ENCODE measurements at places on chromosomes 4 and X. TPM values are rescaled to one million over a fixed set of nuclear protein-coding genes. Genes with fewer than 3 reads are reported as not detected.

DNA sequence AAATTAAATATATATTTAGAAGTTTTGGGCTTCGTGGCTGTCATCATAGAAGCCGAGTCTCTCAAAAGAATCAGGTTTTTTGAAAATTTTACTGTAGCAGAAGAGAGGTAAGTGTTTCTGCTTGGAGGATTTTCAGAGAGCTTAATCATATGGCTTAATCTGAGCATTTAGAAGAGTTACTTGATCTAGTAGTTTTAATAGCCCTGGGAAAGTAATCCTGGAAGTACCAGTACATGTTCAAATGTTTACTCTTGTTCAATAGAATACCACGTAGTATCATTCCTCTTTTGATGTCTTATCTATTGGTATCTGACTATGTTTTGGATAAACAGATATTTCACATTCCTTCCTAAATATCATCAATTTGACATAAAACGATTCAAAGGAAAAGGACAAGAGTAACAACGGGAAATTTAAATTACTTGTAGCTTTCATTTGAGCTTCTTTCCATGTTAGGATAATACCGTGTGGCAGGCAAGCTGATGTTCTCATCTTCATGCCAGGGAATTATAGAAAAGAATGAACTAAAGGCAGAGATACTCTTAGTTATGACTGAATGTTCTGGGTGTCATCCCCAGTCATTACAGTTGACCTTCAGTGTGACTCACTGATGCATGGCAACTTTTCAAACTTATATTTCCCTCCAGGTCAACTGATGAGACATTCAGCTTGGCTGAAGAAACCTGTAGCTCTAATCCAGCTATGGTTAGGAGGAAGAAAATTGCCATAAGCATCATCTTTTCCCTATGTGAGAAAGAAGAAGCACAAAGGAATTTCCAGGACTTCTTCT lies 89.8 kb downstream of the FNIP2 start:
- H3K27me3 ChIP-seq = no peaks in the 10 kb centered on the region
- no peak overlapping the region for H3K4me3 ChIP-seq
- DNase-seq = no peak
- H3K27ac ChIP-seq = no peak overlapping the region
- H3K36me3 ChIP-seq = peaks cover 48% of the 10 kb centered on the region
- H3K4me1 ChIP-seq = peaks cover 6% of the 10 kb centered on the region

- H3K27ac ChIP-seq = no peak overlapping the region
- H3K4me1 ChIP-seq = no peaks in the 10 kb centered on the region
Observed at GRCh38 chr4:4362991-4363697, 23.8 kb upstream of the NSG1 start.

- no peaks in the 10 kb centered on the region for H3K4me1 ChIP-seq
- no peak overlapping the region for H3K4me3 ChIP-seq
- DNase-seq = no peak
- no peak overlapping the region for H3K27ac ChIP-seq
Observed at GRCh38 chr4:26013629-26014028, 99.6 kb downstream of the SMIM20 start.

GRCh38 chr4:21467551-21467950 lies 481.0 kb downstream of the KCNIP4 start:
- DNase-seq = no peak
- H3K4me3 ChIP-seq = no peak overlapping the region
- H3K4me1 ChIP-seq = no peaks in the 10 kb centered on the region
- no peaks in the 10 kb centered on the region for H3K27me3 ChIP-seq
- H3K36me3 ChIP-seq = no peaks in the 10 kb centered on the region

- H3K4me3 ChIP-seq = no peak overlapping the region
- H3K27me3 ChIP-seq = no peaks in the 10 kb centered on the region
- H3K36me3 ChIP-seq = no peaks in the 10 kb centered on the region
- no peak overlapping the region for H3K27ac ChIP-seq
- no peaks in the 10 kb centered on the region for H3K4me1 ChIP-seq
- no peak for DNase-seq
Observed at GRCh38 chr4:146462251-146462650, 59.5 kb downstream of the SLC10A7 start.

DNA sequence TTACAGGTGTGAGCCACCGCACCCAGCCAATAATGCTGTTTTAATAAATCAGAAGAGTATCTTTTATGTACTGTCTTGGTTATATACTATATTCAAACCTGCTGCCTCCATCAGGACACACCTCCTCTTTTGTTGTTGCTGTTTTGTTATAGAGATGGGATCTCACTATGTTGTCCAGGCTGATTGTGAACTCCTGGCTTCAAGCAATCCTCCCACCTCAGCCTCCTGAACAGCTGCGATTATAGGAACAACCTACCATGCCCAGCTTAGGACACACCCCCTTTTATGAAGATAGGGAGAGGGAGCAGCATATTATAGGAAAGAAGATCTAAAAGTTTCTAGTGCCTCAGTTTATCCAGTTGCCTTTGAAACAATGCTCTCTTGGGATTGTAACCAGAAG lies 62.2 kb upstream of the RAB33B start:
- H3K4me3 ChIP-seq = no peak overlapping the region
- no peak for DNase-seq
- peaks cover 4% of the 10 kb centered on the region for H3K36me3 ChIP-seq
- H3K27ac ChIP-seq = no peak overlapping the region

DNA sequence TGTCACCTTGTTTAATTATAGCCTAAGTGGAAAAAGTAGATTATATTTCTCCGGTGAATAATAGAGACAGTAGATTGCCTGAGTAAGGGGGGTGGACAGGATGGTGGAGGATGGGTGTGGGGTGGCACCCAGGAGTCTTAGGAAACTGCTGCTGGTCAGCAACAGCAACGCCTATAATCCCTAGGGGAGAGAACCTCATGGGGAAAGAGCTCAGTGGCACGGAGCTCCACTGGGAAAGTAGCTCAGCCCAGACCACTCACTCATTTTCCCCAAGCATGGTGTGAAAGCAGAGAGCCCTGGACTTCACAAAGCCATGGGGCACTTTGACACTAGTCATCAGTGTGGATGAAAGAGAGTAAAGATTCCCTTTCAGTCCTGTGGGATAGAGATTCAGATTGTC lies 31.1 kb downstream of the METTL14 start:
- no peak overlapping the region for H3K4me3 ChIP-seq
- no peaks in the 10 kb centered on the region for H3K27me3 ChIP-seq
- no peaks in the 10 kb centered on the region for H3K4me1 ChIP-seq
- H3K27ac ChIP-seq = no peak overlapping the region
- DNase-seq = no peak

DNA sequence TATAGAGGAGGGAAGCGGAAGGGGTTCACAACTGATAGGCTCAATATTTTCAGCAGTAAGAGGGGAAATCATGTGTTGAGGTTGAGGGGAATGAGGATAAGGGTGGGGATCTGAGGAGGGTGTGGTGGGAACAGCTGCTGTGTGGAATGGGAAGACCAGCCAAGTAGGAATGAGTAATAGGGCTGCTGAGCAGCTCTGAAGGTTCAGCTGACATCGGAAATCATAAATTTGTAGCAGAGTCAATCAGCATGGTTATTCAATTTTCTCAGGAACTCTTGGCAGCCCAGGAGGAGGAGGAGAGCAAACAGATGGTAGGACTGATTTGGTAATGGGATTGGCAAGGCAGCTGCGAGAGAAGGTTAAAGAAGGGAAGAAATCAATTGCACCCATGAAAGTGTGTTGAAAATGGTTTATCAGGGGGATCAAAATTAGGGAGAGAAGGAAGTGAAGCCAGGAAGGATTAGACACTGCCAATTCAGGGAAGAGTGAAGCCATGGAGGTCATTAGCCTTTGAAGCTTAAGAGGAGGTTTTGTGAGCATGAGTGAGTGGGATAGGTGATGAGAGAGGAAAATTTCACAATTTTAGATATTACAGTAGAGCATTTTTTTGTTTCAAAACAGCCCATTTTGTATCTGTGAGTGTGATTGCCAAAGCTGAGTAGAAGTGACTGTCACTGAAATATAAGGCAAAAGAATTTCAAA lies 82.6 kb downstream of the PCDH7 start:
- H3K4me1 ChIP-seq = no peaks in the 10 kb centered on the region
- H3K27ac ChIP-seq = no peak overlapping the region
- no peaks in the 10 kb centered on the region for H3K27me3 ChIP-seq
- no peak overlapping the region for H3K4me3 ChIP-seq

DNA sequence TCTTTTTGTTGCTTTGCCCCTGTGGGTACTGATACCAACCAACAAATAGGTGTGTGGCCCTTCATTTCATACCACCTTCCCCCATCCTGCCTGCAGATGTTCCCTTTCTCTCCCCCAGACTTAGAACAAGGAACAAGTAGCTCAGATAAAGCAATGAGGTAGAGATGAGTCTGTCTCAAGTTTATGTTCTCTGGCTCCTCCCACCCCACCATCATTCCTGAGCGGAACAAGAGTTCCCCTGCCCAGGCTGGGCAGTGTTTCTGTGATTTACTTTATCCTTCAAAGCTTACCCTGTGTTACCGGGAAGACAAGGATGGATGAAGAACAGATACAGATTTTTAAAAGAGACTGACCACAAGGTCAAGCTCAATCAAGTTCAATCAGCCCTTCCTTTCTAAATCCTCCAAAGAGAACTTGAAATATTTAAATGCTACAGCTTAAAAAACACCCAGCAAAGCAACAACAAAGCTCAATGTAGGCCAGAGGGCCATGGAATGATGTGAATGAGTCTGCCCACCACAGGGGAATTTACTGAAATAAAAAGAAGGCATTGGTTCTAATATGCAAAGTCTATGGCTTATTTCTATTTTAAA lies 80.1 kb upstream of the UCP1 start:
- DNase-seq = no peak
- peaks cover 5% of the 10 kb centered on the region for H3K4me1 ChIP-seq
- no peak overlapping the region for H3K4me3 ChIP-seq
- no peaks in the 10 kb centered on the region for H3K27me3 ChIP-seq

DNA sequence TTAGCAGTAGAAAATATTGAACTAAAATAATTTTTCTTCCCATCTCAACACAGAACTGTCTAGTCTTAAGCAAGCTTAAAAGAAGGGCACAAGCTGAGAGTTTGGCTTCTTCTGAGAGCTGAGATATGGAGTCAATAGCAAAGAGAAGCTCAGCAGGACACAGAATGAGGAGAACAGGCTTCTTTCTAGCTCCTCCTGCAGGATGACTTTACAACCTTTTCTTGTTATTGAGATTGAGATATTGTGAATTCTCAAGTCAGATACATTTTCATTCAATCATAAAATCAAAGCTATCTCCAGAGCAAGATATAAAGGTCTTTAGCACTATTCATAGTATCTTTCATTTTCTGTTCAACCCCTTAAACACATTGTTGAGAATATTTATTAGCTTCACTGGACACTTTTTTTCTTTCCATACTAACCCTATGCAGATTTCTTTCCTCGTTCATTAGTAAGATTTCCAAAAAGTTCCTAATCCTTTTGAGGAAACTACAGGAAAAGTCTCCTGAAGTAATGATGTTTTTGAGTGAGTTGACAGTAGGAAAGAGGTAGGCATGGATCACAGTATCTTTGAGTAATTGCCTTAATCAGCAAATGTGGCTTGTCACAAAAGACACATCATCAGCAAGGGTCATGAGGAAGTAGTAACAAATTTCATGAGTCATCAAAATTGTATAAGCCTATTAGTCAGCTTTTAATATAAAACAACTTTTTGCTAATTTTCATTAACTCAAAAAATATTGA lies 17.8 kb upstream of the CXCL3 start:
- H3K4me3 ChIP-seq = no peak overlapping the region
- no peaks in the 10 kb centered on the region for H3K27me3 ChIP-seq
- H3K4me1 ChIP-seq = no peaks in the 10 kb centered on the region
- H3K36me3 ChIP-seq = no peaks in the 10 kb centered on the region

GRCh38 chr4:150501009-150501727 lies 80.8 kb upstream of the MAB21L2 start:
- H3K4me1 ChIP-seq = no peaks in the 10 kb centered on the region
- no peak for DNase-seq
- no peaks in the 10 kb centered on the region for H3K27me3 ChIP-seq

DNA sequence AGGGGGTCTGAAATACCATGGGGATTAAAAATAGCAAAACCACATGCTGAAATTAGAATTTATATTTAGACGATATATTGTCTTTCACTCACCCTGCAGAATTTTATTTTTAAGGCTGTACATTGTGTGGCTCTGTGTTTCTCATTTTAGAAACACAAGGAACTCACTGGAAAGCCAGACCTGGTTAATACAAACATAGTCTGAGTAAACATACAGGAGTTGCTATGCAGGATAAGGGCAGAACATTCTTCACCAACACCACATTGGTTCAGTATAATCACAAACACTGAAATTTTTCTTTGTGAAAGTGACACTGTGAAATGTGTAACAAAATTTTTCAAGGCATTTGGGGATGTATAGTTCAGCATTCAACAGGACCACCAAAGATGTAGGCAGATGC lies 115.5 kb downstream of the ARX start:
- H3K4me3 ChIP-seq = no peak overlapping the region
- no peaks in the 10 kb centered on the region for H3K4me1 ChIP-seq
- H3K27ac ChIP-seq = no peak overlapping the region
- H3K36me3 ChIP-seq = no peaks in the 10 kb centered on the region
- DNase-seq = no peak

DNA sequence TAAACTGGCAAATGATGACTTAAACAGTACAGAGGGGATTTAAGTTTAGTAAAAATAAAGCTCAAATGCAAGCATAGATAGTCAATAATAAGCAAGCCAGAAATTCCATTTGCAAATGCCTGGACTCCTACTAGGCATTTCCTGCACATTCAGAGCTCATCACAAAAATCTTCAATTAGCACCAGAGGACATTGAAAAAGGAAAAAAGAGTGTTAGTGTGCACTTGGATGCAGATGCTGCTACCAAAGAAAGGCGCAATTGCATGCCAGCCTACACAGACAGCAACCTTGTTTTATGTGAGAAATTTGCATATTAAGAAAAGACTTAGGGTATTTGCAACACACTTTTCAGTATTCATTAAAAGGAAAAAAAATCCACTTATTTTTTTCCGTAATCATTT lies 282.1 kb downstream of the GRIA2 start:
- H3K27me3 ChIP-seq = no peaks in the 10 kb centered on the region
- H3K27ac ChIP-seq = no peak overlapping the region
- no peak for DNase-seq
- H3K4me1 ChIP-seq = no peaks in the 10 kb centered on the region
- H3K36me3 ChIP-seq = no peaks in the 10 kb centered on the region

GRCh38 chrX:9164086-9164485 lies 130.2 kb upstream of the FAM9B start:
- DNase-seq = no peak
- H3K4me3 ChIP-seq = no peak overlapping the region
- no peak overlapping the region for H3K27ac ChIP-seq
- H3K36me3 ChIP-seq = no peaks in the 10 kb centered on the region
- H3K4me1 ChIP-seq = no peaks in the 10 kb centered on the region

GRCh38 chrX:18031726-18032375 lies 170.8 kb upstream of the RAI2 start:
- no peak overlapping the region for H3K4me3 ChIP-seq
- no peaks in the 10 kb centered on the region for H3K4me1 ChIP-seq
- DNase-seq = no peak
- H3K36me3 ChIP-seq = no peaks in the 10 kb centered on the region
- no peaks in the 10 kb centered on the region for H3K27me3 ChIP-seq

The PRDM8 gene
- 0.08 TPM for total RNA-seq

The NXF2 gene
- not detected for total RNA-seq

The DCHS2 gene
- total RNA-seq = 0.50 TPM

The IGBP1 gene
- 11.8 TPM for total RNA-seq

The RAB9B gene
- total RNA-seq = 0.33 TPM

The OTUD6A gene
- total RNA-seq = not detected

The SPANXA1 gene
- not detected for total RNA-seq

The ARX gene
- not detected for total RNA-seq

The CT45A5 gene
- total RNA-seq = not detected

The CYBB gene
- total RNA-seq = 65.7 TPM

The PLXNB3 gene
- 0.42 TPM for total RNA-seq

The VEGFC gene
- 1.3 TPM for total RNA-seq

The PRRG1 gene
- total RNA-seq = 6.6 TPM

Measured in liver (tissue), 10 donors.